ENCODE measurements at places on chromosomes 1 and 21.

GRCh38 chr1:31773861-31774260 is 9.7 kb upstream of the ADGRB2 start:
- no peak for DNase-seq

GRCh38 chr1:153417136-153417888 is 992 bp downstream of the S100A7A start:
- no peak for DNase-seq

- no peak for DNase-seq
Observed at GRCh38 chr1:233496993-233497392, 116.9 kb upstream of the KCNK1 start.

DNA sequence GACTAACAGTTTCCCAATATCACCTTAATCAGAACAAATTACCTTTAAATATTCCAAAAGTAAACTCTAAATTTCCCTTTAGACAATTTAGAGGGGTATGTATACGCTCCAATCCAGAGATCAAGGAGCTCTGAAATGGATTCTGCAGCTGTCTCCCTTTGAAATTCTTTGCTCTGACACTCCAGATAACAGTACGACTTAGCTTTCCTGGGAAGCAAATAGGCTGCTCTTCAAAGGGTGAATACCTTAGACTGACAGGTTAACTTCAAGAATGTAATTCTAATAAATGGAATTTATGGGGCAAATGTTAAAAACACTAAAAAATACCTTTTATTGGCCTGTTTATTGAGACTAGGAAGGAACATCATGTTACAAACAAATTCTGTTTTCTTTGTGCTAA is 357.2 kb downstream of the USP25 start:
- DNase-seq = no peak

DNA sequence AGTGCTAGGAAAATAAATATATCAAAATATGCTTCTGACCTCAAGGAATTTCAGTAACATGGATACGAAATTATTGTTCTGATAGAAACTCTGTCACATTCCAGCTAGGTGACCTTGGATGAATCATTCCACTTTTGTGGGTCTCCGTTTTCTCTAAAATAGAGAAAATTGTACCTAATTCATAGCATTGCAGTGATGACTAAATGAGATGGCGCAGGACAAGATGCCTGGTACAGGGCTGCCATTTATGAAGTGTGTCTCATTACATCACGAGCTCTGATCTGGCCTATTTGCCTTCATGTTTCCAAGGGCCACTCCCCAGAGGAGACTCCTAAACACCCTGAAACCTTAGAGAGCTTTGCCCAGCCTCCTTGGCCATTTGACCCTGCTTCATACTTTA is 480.0 kb upstream of the USP24 start:
- no peak for DNase-seq

DNA sequence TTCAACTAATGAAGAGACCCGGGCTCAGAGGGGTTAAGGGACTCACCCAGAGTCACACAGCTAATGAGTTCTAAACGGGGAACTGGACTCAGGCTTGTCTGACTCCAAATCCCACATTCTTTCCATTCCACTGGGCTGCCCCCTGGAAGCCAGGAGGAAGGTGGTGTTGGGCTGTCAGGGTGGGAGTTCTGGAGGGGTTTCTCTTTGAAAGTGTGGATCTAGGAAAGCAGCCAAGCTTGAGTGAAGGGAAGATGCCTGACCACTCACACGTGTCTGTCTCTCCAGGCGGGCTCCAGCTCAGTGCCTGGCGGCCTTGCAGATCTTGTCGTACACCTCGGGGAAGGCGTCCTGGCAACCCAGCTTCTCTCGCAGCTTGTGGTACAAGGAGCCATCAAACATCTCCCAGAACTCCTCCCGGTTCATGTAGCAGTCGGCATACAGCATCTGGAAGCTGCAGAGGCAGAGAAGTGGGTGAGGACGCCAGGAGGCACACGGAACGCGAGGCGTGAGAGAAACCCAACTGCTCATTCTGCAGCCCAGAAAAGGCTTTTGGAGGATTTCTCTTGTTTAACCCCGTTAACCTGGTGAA is 35.0 kb downstream of the DHCR24 start:
- DNase-seq = no peak

DNA sequence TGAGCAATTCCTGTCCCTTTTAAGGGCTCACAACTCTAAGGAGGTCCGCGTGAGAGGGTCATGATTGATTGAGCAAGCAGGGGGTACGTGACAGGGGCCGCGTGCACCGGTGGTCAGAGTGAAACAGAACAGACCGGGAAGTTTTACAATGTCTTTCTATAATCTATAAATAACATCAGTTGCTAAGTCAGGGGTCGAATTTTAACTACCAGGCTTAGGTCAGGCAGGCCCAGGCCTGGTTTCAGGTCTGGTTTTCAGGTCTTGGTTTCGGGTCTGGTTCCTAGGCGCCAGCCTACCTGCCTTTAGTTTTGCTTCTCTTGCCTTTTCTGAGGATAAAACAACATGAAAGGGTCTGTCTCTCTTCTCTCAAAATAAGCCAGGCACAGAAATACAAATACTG is 476.0 kb upstream of the CAMK1G start:
- no peak for DNase-seq

Data from activated effector memory CD4-positive, alpha-beta T cell treated with Interleukin-2 at 50 U/mL for 16 hours (primary cell).